Renal cortical epithelial cell (primary cell): ENCODE measurements at places on chromosomes 1 and 21.

DNA sequence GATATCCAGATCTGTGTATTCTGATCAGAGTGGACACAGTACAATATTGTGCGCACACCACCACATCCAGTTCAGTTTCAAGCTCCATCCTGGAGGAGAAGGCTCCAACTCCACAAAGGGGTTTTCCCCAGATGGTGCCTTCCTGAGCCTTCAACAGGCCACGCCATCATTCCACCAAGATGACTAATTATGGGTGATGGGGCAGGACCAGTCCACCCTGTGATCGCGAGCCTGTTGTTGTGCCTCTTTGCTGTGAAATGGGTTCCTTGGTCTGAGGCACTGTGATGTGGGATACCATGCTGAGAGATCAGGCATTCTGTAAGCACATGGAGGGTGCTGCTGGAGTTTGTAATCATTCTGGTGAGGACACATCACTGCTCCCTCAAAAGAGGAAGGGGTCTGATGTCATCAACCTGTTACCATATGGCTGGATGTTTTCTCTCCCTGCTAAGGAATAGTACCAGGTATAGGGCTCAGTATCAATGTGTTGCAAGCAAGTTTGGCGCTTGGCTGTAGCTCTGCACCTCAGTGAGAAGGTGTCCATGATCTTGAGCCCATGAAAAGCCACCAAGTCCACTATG is 6.7 kb upstream of the SH2D2A start:
- no peak for DNase-seq

DNA sequence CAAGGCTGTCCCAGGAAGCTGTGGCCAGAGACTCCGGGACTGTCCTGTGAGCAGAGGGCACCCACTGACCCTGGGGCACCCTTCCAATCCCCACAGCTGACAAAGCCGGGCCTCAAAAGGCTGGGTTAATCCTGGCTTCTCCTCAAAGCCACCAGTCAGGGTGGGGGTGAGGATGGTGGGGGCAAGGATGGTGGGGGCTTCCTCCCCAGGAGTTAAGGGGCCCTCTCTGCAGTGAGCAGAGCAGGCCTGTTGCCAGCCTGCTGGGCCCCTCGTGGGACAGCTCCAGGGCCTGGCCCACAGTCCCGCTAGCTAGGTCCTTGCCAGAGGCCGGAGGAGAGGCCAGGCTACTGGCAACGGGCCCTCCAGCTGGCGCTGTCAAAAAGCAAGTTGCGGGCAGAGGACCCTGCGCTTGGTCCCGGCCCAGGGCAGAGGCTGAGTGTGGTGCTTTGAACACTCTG is 37.9 kb upstream of the CCDC27 start:
- DNase-seq = no peak

DNA sequence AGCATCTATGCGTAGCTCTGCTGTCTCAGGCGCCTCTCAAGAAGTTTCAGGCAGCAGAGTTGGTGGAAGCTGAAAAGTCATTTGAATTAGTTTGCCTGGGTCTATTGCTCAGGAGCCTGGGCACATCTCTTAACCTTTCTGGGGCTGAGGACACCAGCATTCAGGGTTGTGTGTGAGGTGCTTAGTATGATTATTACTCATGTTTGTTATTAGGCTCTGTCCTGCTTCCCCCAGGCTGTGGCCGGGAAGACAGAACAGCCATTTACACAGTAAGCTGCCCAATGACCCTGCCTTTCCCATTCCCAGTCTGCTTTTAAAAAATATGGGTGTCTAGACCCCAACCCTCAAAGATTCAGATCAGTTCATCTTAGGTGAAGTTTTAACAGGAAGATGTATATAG is 53.9 kb upstream of the CACNA1E start:
- no peak for DNase-seq

DNA sequence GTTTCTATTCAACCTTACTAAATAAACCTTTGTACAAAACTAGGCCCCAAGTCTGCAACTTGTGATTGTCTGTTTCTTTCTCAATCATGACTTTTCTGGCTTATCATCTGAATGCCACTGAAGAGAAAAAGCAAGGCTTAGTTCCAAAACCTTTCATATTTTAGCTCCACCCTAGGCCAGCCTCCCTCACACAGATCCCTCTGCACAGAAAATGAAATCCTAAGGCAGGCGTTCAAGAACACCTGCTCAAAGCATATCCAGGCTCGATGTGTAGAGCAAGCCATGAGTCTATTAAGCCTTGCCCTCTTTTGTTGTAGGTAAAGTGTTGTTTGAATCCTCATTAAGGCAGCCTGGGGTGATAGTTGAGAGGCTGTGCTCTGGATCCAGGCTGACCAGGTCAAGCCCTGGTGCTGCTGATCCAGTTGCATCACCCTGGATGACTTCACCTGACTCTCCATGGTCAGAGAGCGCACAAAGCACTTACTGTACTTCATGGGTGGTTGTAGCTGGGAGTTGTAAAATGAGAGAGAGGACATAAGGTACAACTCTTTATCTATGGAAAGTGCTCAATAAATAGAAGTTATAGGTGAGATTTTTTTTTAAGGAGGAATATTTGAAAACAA is 39.0 kb downstream of the FYB2 start:
- no peak for DNase-seq

- DNase-seq = no peak
Observed at GRCh38 chr1:114729782-114730181, 13.2 kb upstream of the NRAS start.

DNA sequence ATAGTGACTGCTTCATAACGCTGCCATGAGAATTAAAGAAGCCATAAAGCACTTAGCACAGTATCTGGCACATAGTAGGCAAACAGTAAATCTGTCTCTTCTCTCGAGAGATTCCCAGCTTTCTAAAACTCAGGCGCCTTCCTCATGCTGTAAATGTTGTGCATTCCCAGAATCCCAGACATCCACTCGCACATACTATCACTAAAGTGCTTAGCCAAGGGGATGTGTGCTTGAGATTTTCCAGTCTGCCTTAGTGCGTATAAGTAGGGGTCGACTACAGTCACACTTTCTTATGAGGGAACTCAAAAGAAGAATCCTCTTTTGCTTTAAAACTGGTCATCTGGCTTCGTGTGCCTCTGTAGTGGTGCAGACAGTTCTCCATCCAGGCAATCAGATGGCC is 98.6 kb upstream of the SPATA6 start:
- no peak for DNase-seq

GRCh38 chr1:213066363-213066762 is 15.3 kb downstream of the RPS6KC1 start:
- DNase-seq = peak; percentile 15

DNA sequence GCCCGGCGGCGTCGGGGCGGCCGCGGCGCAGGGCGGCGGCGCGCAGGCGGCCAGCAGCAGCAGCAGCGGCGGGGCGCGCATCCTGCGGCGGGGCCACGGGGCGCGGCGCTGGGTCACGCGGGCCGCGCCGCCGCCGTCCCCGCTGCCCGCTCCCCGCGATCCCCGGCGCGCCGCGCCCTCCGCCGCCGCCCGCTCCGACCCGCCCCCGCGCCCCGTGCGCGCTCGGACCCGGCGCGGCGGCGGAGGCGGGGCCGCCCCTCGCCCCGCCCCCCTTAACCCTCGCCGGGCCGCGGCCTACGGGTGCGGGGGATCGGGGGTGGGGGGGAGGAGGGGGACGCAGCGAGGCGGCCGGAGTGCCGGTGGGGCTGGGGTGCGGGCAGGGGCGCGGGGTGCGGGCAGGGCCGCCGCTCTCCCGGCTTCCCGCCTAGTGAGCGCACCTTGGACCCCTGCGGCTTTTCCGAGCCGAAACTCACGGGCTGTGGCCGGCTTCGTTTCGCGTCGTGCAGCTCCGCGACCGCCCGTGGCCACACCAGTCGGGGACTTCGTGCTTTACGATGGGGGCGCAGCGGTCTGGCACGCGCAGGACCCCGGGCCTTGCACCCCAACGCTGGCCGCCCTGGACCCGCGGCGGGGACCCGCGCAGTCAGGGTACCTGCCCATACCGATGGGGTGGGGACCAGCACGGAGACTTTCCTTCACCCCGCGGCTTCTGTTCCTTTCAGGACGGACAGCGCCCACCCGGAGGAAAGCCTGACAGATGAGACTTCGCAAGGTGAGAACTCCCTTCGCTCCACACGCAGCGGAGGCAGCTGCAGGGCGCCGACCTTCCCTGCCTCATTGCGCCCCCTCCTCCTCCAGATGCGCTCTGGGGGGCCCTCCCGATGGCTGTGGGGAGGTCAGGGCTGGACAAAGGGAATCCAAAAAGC is at the start of gene FNDC10:
FNDC10 (minus strand) TSS at position 201 of the 926 bp plus-strand sequence; CDS start at position 81, 120 bp downstream.
- no peak for DNase-seq

DNA sequence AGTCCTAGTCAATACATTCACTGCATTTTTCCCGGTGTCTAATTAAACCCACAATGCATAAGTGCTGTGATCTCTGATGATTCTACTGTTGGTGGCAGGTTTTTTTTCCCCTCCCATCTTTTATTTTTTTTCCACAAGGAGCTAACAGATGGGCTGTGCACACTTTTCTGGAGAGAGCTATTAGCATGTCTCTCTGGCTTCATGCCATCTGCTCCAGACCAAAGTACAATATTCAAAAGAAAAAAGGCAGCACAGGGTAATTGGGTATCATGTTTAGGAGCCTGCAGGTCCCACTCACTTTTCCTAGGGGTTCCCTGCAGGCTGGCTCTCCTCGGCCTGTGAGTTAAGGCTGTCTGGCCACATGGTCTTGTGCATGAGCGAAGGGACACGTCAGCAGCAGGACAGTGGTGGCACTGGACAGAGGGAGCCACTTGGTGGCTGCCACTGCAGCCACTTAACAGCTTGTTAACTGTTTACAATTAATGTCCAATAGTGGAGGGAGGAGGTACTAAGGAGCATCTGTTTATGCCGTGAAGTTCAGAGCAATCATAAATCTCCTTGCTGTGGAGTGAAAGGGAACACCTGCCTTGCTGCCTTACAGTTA is 53.5 kb upstream of the C8B start:
- DNase-seq = no peak

- no peak for DNase-seq
Observed at GRCh38 chr1:74481607-74482006, 30.8 kb downstream of the LRRC53 start.

- DNase-seq = no peak
Observed at GRCh38 chr1:91325456-91325855, 79.2 kb downstream of the HFM1 start.

- no peak for DNase-seq
Observed at GRCh38 chr1:231896806-231897205, 270.2 kb downstream of the DISC1 start.

DNA sequence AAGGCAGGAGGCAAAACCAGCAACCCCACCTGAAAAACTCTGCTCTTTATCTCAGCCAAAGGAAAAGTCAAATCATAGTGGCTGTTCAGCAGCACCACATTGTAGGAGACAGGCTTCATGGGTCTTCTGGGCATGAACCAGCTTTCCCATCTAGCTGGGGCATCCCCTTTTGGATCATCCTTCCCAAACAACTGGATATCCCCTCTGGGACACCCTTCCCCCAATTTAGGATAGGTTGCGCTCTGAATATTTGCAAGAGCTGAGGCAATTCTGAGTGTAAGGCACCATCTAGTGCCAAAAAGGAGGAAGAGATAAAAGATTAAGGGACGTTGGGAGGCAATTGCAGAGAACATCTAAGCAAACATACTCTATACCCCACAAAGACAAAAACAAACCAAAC is 295.8 kb downstream of the MATN1 start:
- DNase-seq = no peak

DNA sequence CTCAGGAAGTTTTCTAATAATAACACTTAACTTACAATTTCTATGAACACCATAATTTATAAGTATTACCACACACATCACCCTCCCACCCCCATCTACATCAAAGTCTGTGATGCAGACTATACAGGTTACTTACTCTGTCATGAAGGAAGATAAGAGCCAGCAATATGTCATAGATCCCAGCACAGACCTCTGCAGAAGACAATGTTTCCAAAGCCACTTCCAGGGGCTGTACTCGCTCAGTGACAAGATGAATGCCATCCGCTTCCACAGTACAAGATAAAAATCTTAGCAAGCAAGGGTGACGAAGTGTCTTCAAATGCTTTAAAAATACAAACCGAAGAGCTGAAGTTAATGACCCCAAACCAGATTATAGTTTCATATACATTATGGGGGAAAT is 15.2 kb downstream of the SCYL3 start:
- DNase-seq = no peak

- no peak for DNase-seq
Observed at GRCh38 chr21:45309069-45309986, 21.6 kb upstream of the POFUT2 start.

DNA sequence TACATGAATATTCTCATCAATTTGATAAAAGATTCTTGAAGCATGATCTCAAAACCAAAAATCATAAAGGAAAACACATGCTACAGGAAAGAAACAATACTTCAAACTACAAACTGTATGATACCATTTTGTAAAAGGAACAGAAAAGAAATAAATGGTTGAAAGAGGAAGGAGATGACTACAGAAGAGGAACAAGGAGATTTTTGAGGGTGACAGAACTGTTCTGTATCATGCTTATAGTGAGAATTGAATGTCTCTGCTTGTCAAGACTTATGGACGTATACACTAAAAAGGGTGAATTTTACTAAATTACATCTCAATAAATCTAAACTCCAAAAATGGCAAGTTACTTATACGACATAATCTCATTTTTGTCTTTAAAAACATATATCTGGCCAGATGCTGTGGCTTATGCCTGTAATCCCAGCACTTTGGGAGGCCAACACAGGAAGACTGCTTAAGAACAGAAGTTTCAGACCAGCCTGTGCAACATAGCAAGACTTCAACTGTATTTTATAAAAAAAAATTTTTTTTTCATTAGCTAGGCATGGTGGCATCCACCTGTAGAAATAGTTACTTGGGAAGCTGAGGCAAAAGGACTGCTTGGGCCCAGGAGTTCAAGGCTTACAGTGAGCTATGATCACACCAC is 125.4 kb downstream of the EIF4G3 start:
- DNase-seq = no peak

DNA sequence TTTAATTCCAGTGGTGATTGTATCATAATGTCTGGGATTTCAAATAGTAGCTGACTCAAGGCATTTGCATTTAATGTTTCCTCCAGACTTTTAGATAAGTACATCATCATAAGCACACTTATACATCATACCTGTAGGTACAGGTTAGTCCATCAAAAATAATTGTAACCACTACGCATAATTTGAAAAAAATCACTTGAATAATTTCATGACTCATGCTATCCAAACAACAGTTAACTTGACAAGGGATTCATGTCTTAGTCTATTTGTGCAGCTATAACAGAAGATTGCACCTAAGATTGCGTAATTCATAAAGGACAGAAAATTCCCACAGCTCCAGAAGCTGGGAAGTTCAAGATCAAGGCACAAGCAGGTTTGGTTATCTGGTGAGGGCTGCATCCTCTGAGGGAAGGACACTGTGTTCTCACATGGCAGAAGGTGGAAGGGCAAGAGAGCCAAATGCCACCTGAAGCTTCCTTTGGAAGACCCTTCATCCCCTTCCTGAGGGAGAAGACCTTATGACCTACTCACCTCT is 801.7 kb upstream of the BRINP3 start:
- peak; percentile 14 for DNase-seq

GRCh38 chr1:159077120-159077961 is 775 bp upstream of the AIM2 start:
- no peak for DNase-seq

DNA sequence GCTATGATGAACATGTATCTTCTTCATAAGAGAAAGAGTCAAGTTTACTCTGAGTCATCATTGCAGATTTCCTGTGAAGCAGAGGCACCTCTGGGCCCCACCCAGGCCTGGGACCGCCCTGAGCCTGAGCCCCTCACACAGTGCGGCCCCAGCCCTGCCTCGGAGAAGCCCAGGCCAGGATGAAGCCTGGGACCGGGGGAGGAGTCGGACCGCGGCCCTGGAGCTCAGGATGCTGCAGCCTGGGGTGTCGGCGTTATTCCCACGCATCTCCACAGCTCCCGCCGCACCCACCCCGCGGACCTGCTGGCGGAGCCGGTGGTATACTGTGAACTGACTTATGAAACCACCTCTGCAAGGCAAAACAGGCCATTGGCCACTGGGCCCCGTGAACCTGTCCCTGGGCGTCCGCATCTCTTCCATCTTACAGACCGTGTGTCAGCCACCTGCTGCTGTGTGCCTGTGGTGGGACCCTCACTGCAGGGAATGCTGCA is 2.4 kb upstream of the COL6A1 start:
- DNase-seq = no peak
